Suppressor macrophage treated with lipopolysaccharide for 4 hours (primary cell): ENCODE measurements at places on chromosomes 16 and 17.

- no peak for DNase-seq
Observed at GRCh38 chr17:36614081-36614480, 12.7 kb downstream of the MRM1 start.

DNA sequence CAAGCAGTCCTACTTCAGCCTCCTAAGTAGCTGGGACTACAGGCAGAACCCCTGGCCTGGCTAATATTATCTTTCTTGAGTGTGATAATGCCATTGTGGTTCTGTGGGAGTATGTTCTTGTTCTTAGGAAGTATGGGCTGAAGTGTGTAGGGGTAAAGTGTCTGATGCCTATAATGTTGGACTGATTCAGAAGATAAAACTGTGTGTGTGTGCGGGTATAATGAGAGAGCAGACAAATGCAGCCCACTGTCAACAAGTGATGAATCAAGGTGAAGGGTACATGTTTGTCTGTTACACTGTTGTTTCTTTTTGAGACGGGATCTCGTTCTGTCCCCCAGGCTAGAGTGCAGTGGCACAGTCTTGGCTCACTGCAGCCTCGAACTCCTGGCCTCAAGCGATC lies 127.5 kb downstream of the CLEC16A start:
- DNase-seq, result no peak

- no peak for DNase-seq
Observed at GRCh38 chr16:4293822-4294457, 21.1 kb upstream of the TFAP4 start.

GRCh38 chr17:47999582-47999981 lies 28.7 kb downstream of the CDK5RAP3 start:
- DNase-seq, result peak; percentile 57
